ENCODE measurements at places on chromosomes 11 and 22.

- DNase-seq: no peak
These were observed 102.7 kb downstream of the COMMD9 start for GRCh38 chr11:36186340-36187175.

- peak; percentile 72 for DNase-seq
These were observed 4.6 kb upstream of the IL17REL start for GRCh38 chr22:50016988-50017700.

DNA sequence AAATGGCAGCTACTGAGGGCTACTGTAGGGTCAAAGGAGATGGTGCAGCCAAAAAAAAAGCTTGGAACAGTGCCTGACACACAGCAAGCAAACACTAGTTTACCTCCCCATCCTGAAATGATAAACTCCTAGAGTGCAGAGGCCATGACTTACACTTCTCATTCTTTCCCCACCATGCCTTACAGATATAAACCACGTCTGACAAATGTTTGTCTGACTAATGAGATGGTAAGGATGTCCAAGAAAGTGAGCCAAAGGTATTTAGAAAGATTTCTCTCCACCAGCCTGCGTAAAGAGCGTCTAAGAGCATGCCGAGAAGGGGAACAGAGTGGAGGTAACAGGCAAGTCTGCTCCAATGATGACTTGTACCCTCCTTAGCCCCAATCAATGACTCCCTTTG lies 99.0 kb downstream of the LARGE1 start:
- DNase-seq: no peak

- DNase-seq: no peak
These were observed 12.7 kb upstream of the IL10RA start for GRCh38 chr11:117973503-117973860.

- no peak for DNase-seq
These were observed 29.1 kb upstream of the PAK1 start for GRCh38 chr11:77503006-77503405.

DNA sequence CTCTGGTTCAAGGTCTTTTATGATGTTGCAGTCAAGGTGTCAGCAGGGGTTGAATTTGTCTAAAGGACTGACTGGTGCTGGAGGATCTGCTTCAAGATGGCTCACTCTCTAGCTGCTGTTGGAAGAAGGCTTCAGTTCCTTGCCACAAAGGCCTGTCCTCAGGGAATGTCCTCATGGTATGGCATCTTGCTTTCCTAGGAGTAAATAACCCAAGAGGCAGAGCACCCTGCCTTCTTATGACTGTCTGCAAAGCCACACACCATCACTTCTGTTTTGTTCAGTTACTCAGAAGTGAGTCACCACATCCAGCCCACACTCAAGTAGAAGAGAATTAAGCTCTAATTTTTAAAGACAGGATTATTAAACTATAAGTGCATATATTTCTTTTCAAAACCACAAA lies 45.2 kb downstream of the PLAAT5 start:
- no peak for DNase-seq
